Panc1 (cell line): ENCODE measurements at places on chromosomes 4 and X.

- no peak for DNase-seq
These were observed 201.6 kb downstream of the ADGRL3 start for GRCh38 chr4:61401771-61402170.

GRCh38 chr4:10590896-10591295, 93.7 kb downstream of the CLNK start:
- DNase-seq, result no peak

DNA sequence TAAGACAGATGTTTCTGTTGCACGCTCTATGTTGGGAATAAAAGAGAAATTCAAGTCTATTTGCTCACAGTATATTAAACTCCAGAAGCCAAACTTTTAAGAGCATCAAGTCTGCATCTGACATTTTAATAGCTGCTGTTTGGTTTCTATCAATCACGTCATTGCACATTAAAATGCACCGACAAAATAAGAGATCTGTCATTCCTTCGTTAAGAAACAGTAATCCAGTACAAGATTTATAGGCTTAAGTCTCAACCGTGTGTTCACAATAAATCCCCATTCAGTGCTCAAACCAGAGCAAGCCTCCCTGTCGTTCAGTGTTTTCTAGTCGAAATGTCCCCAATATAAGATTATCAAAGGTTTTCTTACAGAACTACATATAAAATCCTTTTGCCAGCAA, 89.0 kb upstream of the BMPR1B start:
- no peak for DNase-seq

GRCh38 chrX:28659269-28659668, 72.0 kb downstream of the IL1RAPL1 start:
- DNase-seq, result no peak
